ENCODE measurements at places on chromosomes 13 and 19. TPM values are rescaled to one million over a fixed set of nuclear protein-coding genes. Genes with fewer than 3 reads are reported as not detected.
A peak's percentile ranks its signal among the peaks of the same experiment; 100 is the strongest.

- no peak for DNase-seq
Measured at GRCh38 chr13:113152984-113153809, 5.3 kb upstream of the PROZ start.

GRCh38 chr19:3868770-3869456 lies at the start of gene ZFR2:
TSS of gene ZFR2 (minus strand) at chr19:3869038. CDS start at chr19:3869017, 21 bp downstream.
- no peak for DNase-seq

DNA sequence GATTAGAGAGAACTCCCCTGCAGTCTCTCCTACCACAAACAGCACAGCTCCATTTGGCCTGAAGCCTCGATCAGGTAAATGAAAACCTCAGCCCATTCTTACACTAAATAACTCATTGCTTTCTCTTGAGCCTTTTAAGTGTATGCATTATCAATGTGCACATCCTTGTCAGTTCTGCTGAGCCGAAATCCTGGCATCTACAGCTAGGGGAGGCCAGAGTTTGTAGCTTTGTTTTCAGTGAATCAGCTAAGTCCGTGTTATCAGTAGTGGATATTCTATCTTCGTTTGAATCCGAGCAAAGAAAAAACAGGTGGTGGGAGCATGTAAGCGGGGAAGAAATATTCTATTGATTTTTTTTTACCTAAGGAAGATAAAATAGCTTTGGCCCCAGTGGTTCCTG lies 84.4 kb downstream of the ESD start:
- no peak for DNase-seq

GRCh38 chr13:80931118-80931517 lies 590.2 kb upstream of the SPRY2 start:
- DNase-seq, result no peak

- DNase-seq, result no peak
Measured at GRCh38 chr13:28741084-28741491, 22.3 kb upstream of the SLC46A3 start.

- DNase-seq, result no peak
Measured at GRCh38 chr13:60402022-60402421, 5.0 kb downstream of the TDRD3 start.

- no peak for DNase-seq
Measured at GRCh38 chr19:51891193-51891747, 3.5 kb upstream of the ZNF577 start.

DNA sequence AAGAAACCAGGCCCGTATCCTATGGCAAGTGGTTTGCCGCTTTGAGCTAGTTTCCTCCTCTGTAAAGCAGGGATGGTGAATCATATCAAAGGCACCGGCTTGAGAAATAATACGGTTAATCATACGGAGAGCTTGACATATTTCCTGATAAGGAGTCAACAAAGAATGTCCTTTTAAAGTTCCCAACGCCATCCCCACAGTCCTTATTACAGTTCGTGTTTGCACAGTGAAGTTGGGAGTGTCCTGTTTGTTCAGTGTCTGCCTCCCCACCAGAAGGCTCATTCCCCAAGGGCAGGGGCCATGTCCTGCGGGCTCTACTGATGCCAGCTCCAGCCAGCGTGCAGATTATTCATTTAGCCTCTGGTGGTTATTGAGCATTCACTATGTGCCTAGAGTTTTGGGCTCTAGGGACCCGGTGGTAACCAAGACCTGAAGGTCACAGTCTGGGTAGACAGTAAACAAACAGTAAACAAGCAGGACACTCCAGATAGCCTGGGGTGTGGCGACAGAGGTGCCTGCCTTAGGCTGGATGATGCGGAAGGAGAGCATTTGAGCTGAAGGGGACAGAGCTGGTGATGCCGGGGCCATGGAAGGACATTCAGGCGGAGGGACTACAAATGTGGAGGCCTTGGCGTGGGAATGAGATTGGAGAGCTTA lies 6.3 kb downstream of the GRAMD1A start:
- no peak for DNase-seq

DNA sequence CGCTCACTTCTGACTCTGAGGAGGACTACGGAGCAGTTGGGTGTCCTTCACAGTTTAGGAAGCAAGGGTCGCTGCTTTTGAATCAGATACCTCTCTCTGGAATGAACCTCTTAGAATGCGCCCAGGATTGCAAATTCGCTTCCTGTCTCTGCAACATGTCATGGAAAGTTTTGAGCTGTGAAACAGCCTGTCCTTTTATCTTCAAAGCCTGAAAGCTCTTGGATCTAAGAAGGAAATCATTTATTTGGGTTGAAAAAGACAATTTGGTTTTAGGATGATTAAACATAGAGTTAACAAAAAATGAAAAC lies 134.1 kb downstream of the KATNAL1 start:
- DNase-seq, result no peak

GRCh38 chr13:28438598-28439334 lies 56.2 kb downstream of the FLT1 start:
- DNase-seq, result no peak

GRCh38 chr19:44707794-44708193 lies 8.8 kb downstream of the CEACAM16 start:
- DNase-seq, result no peak

DNA sequence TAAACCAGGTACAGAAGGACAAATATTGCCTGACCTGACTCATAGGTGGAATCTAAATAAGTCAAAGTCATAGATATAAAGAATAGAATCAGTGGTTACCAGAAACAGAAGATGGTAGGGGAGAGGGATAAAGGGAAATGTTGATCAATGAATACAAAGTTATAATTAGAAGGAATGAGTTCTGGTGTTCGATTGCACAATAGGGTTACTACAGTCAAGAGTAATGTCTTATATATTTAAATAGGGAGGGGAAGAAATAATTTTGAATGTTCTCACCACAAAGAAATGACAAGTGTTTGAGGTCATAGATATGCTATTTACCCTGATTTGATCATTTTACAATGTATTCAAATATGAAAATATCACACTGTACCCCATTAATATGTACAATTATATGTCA lies 1541.2 kb downstream of the SLITRK1 start:
- no peak for DNase-seq

GRCh38 chr19:14495672-14496028 lies 277 bp downstream of the GIPC1 start:
- DNase-seq, result no peak

DNA sequence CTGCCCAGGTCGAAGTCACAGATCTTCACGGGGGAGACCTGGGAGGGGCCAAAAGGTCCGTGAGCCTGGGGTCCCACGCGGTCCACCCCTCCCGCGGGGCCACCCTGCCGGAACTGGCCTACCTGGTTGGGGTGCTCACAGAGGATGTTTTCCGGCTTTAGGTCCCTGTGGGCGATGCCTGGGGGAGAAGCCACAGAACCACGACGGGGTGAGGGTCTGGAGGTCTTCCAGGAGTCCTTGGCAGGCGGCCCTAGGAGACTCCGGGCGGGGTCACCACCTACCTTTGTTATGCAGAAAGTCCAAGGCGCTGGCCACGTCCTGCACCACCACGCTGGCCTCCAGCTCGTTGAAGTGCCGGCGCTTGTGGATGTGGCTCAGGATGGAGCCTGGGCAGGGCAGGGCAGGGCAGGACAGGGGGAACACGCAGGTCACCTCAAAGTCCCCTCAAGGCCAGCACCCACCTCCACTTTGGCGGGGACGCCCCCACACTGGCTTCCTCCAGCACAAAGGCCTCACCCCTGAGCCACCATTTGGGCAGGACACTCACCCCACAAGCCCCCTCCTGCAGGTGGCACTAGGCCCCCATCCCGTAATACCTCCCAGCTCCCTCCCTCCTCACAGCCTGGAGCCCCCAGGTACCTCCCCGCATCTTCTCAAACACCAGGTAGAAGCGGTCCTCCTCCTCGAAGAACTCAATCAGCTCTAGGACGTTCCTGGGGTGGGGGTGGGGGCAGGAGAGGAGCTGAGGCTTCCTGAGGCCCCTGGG lies 8.4 kb downstream of the MKNK2 start:
- DNase-seq, result no peak

DNA sequence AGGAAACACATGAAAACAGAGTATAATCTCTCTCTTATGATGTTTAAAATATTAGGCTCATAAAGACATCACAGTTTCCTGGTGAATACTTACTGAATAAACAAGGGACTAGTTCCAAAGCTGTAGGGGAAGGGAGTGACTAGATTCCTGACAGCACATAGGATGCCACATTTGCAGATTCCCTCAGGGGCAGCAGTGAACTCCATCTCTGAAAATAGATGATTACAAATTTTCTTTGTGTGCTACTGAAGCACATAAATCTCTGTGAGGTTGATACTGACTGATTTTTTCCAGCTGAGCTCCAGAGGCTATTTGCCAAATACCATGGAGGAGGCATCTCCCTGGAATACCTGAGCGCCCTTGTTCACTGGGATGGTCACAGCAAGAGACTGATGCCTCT lies 77.3 kb downstream of the FGF9 start:
- DNase-seq, result no peak

- no peak for DNase-seq
Measured at GRCh38 chr19:32599258-32599657, 18.3 kb downstream of the PDCD5 start.

GRCh38 chr13:100664171-100664900 lies 10.3 kb downstream of the TMTC4 start:
- no peak for DNase-seq

- DNase-seq, result no peak
Measured at GRCh38 chr13:110317496-110318195, 10.6 kb downstream of the COL4A2 start.

DNA sequence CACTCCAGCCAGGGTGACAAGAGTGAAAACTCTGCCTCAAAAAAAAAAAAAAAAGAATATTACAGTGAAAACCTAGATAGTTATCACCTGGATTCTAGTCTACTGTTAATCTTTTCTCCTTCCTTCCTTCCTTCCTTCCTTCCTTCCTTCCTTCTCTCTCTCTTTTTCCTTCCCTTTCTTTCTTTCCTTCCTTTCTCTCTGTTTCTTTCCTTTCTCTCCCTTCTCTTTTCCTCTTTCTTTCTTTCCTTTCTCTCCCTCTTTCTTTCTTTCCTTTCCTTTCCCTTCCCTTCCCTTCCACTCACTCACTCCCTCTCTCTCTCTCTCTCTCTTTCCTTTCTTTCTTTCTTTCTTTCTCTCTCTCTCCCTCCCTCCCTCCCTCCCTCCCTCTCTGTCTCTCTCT lies 9.6 kb upstream of the TTYH1 start:
- DNase-seq, result no peak

- DNase-seq, result no peak
Measured at GRCh38 chr19:2977746-2978138, 378 bp downstream of the TLE6 start.

- DNase-seq, result no peak
Measured at GRCh38 chr13:23986619-23987018, 89.3 kb upstream of the C1QTNF9B start.

- no peak for DNase-seq
Measured at GRCh38 chr19:55015126-55015525, 22.9 kb downstream of the GP6 start.

GRCh38 chr13:27522847-27523246 lies 72.5 kb upstream of the MTIF3 start:
- DNase-seq, result no peak

- DNase-seq, result no peak
Measured at GRCh38 chr19:3405261-3405653, 38.9 kb downstream of the NFIC start.

- DNase-seq, result peak; percentile 87
Measured at GRCh38 chr19:46495786-46496099, at the start of gene PNMA8B. TSS of gene PNMA8B (minus strand) at chr19:46495867. CDS start at chr19:46495465, 402 bp downstream.

GRCh38 chr19:35671818-35672217 lies 5.5 kb downstream of the UPK1A start:
- DNase-seq, result no peak

- no peak for DNase-seq
Measured at GRCh38 chr13:45548281-45548680, 67.3 kb downstream of the ERICH6B start.

- no peak for DNase-seq
Measured at GRCh38 chr13:94033098-94033497, 446.4 kb downstream of the DCT start.

GRCh38 chr13:40189426-40189825 lies 477.0 kb downstream of the FOXO1 start:
- no peak for DNase-seq

DNA sequence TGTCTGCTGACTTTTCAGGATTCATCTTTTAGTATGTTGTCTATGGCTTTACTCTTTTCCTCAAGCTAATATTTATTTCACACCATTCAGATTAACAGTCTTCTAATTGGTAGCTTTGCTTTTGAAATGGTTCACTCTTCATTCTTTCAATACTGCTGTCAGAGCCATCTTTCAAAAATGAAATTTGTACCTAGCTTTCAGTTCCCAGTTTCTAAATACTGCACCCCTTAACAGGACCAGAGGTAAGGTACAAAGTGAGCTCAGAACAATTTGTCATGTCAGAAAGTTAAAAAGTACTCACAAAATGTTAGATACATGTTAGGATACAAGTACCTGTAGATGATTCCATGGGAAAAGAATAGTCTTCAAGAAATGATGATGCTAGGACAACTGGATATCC lies 83.0 kb downstream of the FNDC3A start:
- DNase-seq, result no peak

DNA sequence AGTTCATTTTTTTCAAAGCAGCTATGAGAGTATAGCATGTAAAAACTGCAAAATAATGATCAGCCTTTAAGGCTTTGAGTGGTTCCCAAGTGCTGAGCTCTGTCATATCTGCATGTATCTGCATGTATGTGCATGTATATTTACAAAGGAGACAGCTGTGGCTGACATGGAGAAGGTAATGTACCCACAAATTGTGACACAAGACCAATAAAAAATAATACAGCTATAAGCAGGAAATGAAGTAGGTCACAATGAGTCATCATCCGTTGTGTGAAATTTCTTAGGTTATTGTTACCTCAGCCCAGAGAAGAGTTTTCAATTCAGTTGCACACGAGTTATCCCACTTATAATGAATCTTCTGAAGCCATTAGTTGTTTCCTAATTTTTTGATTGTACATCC lies 60.9 kb upstream of the MED4 start:
- DNase-seq, result no peak

DNA sequence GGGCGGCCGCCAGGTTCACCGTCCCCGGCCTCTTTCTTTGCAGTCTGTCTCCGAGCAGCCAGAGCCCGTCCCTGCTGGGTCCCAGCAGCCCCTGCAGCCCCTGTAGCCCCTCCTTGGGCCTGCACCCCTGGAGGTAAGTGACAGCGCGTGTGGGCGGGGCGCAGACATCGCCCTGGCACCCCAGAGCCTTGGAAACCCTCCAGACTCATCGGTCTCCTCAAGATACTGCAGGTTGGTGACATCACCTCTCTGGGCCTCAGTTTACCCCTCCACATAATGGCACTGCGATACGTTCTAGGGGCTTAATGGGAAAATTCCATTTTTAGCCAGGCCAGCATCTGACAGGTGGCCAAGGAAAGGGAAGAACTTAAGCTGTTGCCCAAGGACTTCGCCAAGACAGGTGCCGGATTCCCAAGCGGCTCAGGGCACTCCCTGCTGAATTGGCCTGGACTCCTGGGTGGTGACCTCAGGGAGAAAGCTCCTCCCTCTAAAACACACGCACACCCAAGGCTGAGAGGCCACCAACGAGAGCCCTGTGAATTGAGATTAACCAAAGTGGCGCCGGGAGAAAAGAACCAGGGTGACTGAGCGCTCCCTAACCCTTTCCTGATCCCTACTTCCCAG lies 13.1 kb downstream of the MAST3 start:
- DNase-seq, result no peak

ZNF682 gene
- polyA plus RNA-seq, result 21.4 TPM

SKA3 gene
- polyA plus RNA-seq, result 13.2 TPM

SLC7A9 gene
- polyA plus RNA-seq, result 1.5 TPM

NAXD gene
- polyA plus RNA-seq, result 34.3 TPM

DAND5 gene
- 0.57 TPM for polyA plus RNA-seq

TSHZ3 gene
- 33.2 TPM for polyA plus RNA-seq

ATXN8OS gene
- polyA plus RNA-seq, result not detected

PRKCG gene
- polyA plus RNA-seq, result 0.42 TPM

MAP4K1 gene
- polyA plus RNA-seq, result 3.4 TPM

FUT6 gene
- 0.79 TPM for polyA plus RNA-seq

COPE gene
- 68.4 TPM for polyA plus RNA-seq

ZNF558 gene
- polyA plus RNA-seq, result 58.7 TPM
